Spleen (tissue), 13 donors: ENCODE measurements at places on chromosomes 7 and 10. TPM values are rescaled to one million over a fixed set of nuclear protein-coding genes. Genes with fewer than 3 reads are reported as not detected.

GRCh38 chr7:139494835-139495579, 11.5 kb upstream of the KLRG2 start:
- no peak for DNase-seq

DNA sequence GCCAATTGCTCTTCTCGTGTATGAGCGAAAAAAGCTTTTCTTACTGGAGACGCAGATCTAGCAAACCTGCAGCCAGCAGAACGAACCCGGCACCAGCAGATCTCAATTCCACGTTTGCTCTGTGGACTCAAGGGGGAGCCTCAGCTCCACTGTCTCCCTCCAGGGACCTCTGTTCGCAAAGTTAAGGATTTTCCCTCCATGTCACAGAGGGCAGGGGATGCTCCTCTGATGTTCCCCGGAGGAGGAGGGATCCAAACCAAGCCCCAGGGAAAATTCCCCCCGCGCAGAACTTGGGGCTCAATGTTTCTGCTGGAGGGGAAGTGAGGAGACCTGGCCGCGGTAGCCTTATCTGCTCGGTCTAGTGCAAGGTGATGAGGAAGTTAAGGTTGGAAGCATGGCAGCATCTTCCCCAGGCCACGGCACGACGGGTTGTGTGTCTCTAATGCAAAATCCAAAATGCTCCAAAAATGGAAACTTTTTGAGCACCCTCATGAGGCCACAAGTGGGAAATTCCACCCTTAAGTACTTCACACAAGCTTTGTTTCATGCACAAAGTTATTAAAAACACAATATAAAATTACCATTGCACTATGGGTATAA, 9.0 kb downstream of the IQCE start:
- DNase-seq = no peak

FFAR4 gene
- not detected for total RNA-seq

GRCh38 chr10:131944412-131944811, 37.3 kb downstream of the BNIP3 start:
- peak; percentile 47 for DNase-seq

BHLHA15 gene
- 40.7 TPM for total RNA-seq

ATOH7 gene
- total RNA-seq = not detected

GRCh38 chr7:82631998-82632397, 188.4 kb upstream of the CACNA2D1 start:
- no peak for DNase-seq

- DNase-seq = no peak
These were observed 56.1 kb upstream of the SH2B2 start for GRCh38 chr7:102230593-102230992.

- no peak for DNase-seq
These were observed 4.0 kb downstream of the ARHGAP22 start for GRCh38 chr10:48600645-48601505.
